D341Med (cell line): ENCODE measurements at places on chromosomes 11 and 22.

GRCh38 chr11:34439610-34440198, 970 bp downstream of the CAT start:
- peak; percentile 29 for DNase-seq

DNA sequence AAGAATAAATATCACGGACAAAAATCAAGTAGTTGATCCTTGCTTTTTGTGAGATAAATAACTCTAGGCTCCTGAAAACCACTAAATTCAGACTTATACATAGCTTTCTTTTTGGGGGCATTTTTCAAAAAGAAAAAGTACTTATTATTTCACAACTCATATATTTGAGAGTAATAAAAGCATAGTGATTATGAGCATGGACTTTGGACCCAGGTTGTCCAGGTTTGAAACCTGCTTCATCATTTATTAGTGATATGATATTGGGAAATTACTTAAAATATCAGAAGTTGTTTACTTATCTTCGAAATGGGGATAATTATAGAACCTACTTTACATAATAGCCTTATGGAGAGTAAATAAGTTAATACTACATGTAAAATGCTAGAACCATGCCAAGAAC, 17.0 kb upstream of the LDHAL6A start:
- no peak for DNase-seq

GRCh38 chr22:31138126-31138525, 2.2 kb downstream of the PLA2G3 start:
- no peak for DNase-seq

- DNase-seq, result no peak
Observed at GRCh38 chr11:22521226-22521625, 104.4 kb downstream of the FANCF start.
